ENCODE measurements at places on chromosomes 16 and 17.

GRCh38 chr17:39178536-39178935 is 12.6 kb upstream of the ARL5C start:
- no peak for DNase-seq

- DNase-seq, result no peak
Measured at GRCh38 chr16:85357924-85358505, 245.7 kb upstream of the CIBAR2 start.

DNA sequence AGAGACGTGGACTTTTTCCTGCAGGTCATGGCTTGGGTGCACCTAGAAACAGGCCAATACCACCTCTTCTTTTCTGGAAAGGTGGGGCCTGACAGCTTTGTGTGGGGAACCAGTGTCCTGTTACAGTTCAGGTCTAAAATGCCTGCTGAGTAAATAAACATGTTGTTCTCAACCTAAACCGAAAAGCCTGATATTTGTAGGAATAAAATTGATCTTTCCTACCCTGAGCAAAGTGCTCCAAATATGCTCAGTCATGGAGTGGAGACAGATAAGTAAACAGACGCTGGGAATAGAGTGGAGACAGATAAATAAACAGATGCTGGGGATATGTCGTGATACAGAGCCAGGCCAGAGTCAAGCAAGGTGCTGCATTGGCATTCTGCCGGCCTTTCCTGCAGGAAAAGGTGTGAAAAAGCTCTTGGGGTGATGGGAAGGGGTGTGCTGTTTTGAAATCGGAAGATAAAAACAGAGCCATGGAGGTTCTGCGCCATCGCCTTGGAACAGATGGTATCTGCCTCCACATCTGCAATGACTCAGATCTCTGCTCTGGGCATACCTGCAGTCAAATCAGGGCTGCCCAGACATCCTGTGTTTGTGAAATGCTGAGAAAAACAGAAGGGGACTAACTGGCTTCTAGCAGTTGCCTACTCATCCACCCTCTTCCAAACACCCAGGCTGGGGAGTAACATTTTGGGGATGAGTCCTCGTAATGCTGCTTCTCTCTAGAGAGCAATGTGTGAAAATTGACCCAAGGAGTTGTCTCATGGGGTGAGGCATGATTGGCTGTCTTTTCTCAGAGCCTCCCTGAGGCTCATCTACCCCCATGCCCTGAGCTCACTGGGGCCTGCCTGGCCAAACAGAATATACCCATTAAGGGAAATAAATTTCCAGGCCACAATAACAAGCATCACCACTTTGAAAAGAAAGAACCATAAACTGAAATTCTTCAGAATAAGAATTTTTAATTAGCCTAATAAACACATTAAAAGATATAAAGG is 16.8 kb upstream of the TRPV2 start:
- no peak for DNase-seq

- DNase-seq, result no peak
Measured at GRCh38 chr16:20681821-20682760, 15.4 kb downstream of the ACSM1 start.

DNA sequence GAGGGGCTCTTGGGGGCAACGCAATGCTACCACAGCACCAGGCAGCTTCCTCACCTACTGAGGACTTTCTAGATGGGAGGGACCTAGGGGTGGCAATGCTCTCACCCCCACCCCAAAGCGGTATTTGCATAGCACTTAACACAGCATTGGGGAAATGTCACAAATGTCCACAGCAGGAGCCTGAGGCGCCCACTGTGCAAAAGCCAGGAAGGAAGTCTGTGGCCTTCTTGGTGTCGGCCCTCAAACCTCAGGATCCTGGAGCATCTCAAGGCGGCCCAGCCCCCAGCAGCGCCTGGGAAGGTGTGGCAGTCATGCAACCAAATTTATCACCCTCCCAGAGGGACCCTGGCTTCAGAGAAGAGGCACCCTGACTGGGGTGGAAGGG is 45.3 kb downstream of the WNT3 start:
- DNase-seq, result no peak

GRCh38 chr16:50521246-50521900 is 26.8 kb upstream of the NKD1 start:
- no peak for DNase-seq

DNA sequence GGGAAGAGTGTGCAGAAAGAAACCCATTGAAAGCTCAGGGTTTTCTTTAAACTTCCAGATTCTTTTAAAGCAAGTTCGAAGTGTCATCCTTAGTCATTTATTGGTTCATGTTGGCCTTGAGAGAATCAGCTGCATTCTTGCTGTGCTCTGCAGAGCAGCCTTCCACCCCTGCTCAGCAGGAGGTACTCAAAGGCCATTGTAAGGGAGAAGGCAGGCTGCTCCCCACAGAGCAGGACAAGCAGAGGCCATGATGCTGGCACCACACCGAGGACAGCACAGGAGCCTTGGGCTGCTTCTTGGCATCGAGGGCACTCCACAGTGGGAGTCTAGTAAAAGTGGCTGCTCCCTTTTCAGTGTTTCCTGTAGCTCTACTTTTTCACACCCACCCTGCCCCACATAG is 29.6 kb downstream of the NMT1 start:
- DNase-seq, result no peak

DNA sequence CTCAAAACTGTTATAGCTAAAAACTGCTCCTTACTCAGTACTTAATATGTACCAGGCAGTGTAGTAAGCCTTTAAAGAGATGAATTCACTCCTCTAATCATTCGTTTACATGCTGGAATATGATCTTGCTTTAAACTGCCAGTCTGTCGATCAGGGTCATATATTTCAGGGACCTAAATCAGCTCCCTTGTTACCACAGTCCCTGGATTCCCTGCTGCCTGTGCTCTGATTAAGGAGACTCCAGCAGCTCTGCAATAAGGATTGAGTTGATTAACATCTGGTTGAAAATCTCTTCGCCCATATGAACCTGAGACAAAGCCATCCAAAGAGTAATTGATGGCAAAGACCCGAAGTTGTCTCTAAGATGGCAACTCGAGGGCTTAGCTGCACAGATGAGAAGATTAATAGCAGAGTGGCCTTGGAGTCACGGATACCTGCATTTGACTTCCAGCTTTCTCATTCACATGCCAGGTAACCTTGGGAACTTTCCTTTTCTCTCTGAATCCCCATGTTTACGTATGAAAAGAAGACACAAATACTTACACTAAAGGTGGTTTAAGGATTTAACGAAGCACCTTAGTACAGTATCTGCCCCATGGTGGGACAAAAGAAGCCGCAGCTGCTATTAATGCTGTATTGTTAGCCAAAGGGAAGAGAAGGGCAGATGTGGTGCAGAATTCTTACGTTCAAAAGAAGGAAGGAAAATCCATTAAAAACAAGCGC is 68.2 kb downstream of the VAT1L start:
- DNase-seq, result no peak

DNA sequence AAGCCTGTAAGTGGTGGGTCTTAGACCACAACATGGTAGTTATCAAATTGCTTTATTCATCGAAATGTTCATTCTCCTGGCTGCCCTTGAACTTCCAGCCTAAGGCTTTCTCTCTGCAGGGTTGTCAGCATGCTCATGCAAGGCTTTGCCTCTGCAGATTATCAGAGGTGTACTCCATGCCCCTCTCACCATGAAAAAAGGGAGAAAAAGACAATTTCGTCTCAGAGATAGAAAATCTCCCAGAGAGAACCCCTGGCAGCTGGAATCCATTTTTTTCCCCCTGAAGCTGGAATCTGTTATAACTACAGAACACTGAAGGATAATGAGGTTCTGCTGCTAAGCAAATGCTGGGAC is 33.9 kb upstream of the METTL9 start:
- no peak for DNase-seq

- no peak for DNase-seq
Measured at GRCh38 chr17:72719578-72720493, 372.7 kb downstream of the SLC39A11 start.

GRCh38 chr17:17502741-17503565 is 6.8 kb upstream of the RASD1 start:
- DNase-seq, result no peak

- no peak for DNase-seq
Measured at GRCh38 chr16:1287982-1288670, 21.3 kb upstream of the UBE2I start.

DNA sequence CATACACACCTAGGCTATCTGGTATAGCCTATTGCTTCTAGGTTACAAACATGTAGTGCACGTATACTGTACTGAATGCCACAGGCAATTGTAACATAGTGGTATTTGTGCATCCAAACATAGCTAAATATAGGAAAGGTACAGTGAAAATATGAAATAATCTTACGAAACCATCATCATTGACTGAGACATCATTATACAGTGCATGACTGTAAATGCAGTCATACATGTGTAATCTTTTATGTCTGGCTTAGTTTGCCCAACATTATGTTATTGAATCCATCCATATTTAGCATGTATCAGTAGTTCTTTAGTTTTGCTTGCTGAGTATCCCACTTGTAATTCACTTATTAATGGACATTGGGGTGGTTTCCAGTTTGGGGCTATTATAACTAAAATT is 124.9 kb downstream of the CYLD start:
- no peak for DNase-seq

- no peak for DNase-seq
Measured at GRCh38 chr16:57643147-57643874, 14.9 kb downstream of the ADGRG1 start.

DNA sequence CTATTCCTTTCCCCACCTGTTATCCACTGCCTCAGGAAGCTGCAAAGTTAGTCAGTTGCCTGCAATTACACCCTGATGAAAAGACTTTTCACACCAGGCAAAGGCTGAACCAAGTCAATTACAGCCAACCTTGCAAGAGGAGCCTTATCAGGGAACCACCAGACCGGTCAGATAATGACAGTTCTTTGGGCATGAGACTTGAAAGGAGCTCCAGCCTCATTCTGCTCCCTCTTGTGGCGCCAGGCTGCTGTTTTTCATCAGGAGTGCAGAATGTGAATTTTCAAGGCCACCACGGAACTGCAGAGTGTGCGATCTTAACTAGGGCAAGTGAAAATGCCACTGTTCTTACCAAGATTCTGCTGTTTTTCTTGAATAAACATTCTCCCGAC is 22.5 kb downstream of the DNAI2 start:
- no peak for DNase-seq

DNA sequence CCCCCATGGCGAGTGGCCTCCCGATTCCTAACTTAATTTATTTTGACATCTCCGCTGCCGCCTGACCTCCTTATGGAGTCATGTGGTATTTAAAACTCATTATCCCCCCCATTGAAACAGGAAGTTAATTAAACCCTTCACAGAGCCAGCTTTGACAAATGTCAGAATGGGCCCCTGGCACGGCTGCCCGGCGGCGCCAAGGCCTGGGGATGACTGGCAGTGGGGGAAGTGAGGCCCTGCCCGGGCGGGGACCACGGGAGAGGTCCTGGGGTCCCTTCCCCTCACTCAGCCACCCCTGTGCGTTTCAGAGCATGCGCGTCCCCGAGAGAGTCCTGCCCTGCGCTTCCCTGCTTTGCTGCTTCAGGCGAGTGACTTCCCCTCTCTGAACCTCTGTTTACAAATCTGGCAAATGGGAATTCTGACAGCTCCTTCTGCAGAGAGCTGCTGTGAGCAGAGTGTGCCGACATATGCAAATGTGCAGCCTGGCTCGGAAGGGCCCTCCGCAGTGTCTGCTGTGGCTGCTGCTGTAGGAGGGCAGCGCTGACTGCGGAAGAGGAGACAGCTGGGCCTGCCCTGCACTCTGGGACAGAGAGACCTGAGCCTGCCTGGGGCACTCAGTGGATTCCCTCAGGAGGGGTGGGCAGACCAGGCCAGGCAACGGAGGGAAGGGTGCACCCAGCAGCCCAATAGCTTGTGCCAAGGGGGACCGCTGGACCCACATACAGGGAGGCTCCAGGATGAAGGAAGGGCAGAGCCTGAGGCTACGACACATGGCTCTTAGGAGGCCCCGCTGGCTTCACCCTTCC is 4.4 kb upstream of the ZFPM1 start:
- DNase-seq, result no peak

DNA sequence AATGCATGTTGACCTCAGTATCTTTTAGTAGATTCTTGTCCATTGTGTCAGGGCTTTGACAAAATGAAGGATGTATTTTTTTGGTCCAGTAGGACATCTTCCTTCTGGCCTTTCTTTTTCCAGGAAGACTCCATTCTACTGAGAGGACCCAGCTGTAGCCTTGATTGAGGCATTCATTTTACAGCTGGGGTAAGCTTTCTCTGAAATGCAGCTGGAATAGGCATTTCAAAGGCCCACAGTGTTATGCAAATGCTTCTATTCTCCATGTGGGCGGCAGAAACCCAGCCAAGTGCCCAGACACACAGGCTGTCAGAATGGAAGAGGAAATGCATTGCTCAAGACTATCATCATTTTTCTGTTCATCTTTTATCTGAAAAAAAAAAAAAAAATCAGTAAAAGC is 629.0 kb upstream of the CDH8 start:
- DNase-seq, result no peak

DNA sequence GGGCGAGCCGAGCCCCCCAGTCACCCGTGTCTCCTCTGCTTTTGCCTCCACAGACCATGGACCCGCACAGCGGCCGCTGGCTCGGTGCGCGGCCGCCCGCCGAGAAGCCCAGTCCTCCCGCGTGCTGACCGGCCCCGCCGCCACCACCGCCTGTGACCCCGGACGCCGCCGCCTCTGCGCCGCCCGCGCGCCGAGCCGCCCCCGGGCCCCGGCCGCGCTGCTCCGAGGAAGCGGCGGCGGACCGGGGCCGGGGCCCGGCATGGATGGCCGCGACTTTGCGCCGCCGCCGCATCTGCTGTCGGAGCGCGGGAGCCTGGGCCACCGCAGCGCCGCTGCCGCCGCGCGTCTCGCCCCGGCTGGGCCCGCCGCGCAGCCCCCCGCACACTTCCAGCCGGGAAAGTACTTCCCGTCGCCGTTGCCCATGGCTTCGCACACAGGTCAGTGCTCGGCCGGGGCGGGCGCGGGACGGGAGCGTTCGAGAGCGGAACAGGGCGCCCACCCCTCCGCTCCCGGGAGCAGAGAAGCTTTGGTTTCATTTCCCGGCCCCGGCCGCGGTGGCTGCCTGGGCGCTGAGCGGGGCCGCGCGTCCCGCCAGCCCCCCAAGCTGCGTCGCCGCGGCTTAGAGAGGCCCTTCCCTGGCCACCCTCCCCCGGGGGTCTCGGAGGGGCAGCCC is 4.4 kb downstream of the BAHCC1 start:
- no peak for DNase-seq

DNA sequence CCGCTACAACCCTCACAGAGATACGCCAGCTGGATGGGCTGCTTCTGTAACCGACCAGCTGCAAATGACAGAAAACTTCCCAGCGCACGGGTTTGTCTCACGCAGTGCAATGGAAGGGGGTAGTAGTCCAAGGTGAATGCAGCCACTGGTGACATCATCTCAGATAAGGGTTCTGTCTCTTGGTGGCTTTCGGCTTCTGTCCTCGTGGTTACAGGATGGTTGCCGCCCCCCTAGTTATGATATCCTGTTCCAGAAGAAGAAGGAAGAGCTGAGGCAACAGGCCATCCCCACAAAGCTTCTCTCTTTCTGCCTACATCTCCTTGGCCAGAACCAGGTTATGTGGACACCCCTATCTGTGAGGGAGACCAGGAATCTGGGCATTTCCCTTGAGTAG is 40.3 kb upstream of the BAHCC1 start:
- no peak for DNase-seq

DNA sequence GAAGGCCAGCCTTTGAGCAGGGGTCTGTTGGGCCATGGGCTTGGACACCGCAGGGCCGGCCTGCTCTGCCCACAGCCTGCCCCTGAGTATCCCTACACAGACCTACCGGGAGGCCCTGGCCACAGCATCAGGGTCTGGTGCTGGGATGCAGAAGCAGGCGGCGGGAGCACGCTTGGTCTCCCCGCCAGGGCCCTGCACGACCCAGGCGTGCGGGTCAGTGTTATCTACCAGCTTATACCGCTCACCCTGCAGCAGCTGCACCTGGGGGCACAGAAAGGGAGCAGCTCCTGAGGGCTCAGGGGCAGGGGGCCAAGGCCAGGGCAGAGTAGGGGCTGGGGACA is 8.8 kb downstream of the EVPL start:
- no peak for DNase-seq

Measured in activated CD4-positive, alpha-beta T cell treated with anti-CD3 and anti-CD28 coated beads for 24 hours (primary cell).